SIG-M5 (cell line): ENCODE measurements at places on chromosomes 5 and 9.

GRCh38 chr9:105416840-105417239 is 31.0 kb upstream of the FSD1L start:
- DNase-seq: no peak

- DNase-seq: no peak
These were observed 1.3 kb upstream of the CDHR2 start for GRCh38 chr5:176547802-176548201.

DNA sequence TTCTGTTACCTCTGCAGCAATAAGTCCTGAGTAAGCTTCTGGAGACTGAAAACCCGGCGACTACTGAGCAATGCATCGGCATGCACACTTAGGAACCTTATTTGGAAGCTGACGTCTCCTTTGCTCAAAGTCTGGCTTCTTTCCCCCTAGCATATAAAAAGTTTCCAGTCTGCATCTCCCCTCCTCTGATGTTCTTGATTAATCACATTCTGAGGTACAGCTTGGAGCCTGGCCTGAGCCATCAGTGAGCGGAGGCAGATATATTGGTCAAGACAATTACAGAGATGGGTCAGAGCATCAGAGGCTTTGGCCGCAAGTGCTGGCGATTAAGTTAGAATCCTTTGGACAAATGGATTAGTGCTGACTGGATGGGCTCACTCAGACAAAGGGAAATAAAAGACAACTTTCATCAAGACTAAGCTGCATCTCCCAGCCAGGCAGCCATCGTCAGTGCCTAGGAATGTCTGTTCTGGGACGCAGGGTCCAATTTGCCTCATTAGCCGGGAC is 140.7 kb downstream of the MTX3 start:
- DNase-seq: no peak

GRCh38 chr9:125440411-125440810 is 178.8 kb downstream of the GAPVD1 start:
- no peak for DNase-seq

DNA sequence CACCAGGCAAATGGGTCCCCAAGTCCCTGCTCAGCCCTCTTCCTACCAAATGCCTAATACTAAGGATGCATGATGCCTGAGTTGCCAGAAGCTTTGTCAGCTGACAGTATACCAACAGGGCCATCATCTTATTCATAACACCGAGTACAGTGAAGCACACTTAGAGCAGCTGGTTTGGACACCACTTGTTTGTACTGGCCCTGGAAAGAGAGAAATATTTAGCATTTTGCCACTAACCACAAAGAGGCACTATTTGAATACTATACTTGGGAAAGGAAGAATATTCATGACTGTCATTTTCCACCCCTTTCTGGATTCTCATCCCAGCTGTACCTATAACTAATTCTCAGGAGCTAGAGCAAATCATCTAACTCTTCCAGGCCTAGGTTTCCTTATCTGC is 364.4 kb upstream of the KIF2A start:
- no peak for DNase-seq
